H9 (cell line): ENCODE measurements at places on chromosomes 5 and 9.

- H3K4me3 ChIP-seq, result no peak overlapping the region
- H3K27ac ChIP-seq, result no peak overlapping the region
- H3K4me1 ChIP-seq, result no peaks in the 10 kb centered on the region
Measured at GRCh38 chr9:134455934-134456755, 129.9 kb downstream of the RXRA start.

- no peaks in the 10 kb centered on the region for H3K36me3 ChIP-seq
- peaks cover 3% of the 10 kb centered on the region; the same call in 1 of the 2 replicates for H3K4me1 ChIP-seq
- DNase-seq, result no peak
- H3K27ac ChIP-seq, result no peak overlapping the region
Measured at GRCh38 chr9:31912636-31913035, 471.8 kb upstream of the ACO1 start.

GRCh38 chr9:107147134-107147533, 135.9 kb upstream of the RAD23B start:
- H3K4me3 ChIP-seq, result no peak overlapping the region
- no peak for DNase-seq
- no peaks in the 10 kb centered on the region for H3K4me1 ChIP-seq
- H3K36me3 ChIP-seq, result no peaks in the 10 kb centered on the region

DNA sequence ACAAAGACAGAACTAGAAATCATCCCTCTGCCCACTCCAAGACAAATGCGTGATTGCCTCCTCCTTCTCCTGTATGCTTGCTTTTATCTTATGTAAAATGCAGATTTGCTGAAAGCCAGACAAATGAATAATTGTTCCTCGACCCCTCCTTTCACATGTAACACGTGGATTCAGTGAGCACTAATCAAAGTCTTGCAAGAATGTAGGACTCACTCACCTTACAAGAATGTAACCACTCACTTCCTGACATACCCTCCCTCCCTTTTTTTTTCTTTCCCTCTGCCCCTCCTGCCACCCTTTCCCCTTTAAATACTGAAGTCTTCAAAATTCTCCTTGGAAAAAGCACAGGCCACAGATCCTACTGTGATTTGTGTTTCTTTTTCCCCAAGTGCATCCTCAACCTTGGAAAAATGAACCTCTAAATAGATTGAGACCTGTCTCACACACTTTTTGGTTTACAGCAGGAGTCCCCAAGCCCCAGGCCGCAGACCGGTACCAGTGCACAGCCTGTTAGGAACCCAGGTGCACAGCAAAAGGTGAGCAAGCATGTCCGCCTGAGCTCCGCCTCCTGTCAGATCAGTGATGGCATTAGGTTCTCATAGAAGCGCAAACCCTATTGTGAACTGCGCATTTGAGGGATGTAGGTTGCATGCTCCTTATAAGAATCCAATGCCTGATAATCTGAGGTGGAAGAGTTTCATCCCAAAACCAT, 29.4 kb upstream of the HSD17B3 start:
- H3K4me3 ChIP-seq, result no peak overlapping the region
- H3K36me3 ChIP-seq, result 0 out of 2 replicates have a peak, but pooled peaks cover 5% of the 10 kb centered on the region

- no peak overlapping the region for H3K27ac ChIP-seq
- no peaks in the 10 kb centered on the region for H3K27me3 ChIP-seq
- no peaks in the 10 kb centered on the region for H3K36me3 ChIP-seq
- no peaks in the 10 kb centered on the region for H3K4me1 ChIP-seq
Measured at GRCh38 chr9:103674271-103674670, 419.8 kb upstream of the SMC2 start.

DNA sequence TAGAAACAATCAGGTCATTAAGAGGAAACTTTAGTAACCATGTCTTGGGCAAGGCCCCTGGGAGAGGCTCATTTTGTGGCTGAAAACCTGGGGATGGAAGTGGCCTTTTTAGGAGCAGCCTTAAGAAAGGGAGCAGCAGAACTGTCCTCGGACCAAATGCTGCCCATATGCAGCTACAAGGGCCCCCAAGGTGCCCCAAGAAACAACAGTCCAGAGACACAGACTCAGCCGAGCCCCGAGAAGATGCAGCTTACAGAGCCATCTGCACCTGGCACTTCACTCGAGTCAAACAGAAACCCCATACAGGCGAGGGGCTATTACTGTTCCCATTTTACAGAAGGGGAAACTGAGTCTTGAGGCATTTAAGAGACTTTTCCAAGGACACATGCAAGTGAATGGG, 58.0 kb downstream of the COL23A1 start:
- DNase-seq, result no peak
- H3K27me3 ChIP-seq, result no peaks in the 10 kb centered on the region
- H3K4me1 ChIP-seq, result no peaks in the 10 kb centered on the region
- no peak overlapping the region for H3K27ac ChIP-seq
- no peak overlapping the region for H3K4me3 ChIP-seq
- H3K36me3 ChIP-seq, result no peaks in the 10 kb centered on the region

DNA sequence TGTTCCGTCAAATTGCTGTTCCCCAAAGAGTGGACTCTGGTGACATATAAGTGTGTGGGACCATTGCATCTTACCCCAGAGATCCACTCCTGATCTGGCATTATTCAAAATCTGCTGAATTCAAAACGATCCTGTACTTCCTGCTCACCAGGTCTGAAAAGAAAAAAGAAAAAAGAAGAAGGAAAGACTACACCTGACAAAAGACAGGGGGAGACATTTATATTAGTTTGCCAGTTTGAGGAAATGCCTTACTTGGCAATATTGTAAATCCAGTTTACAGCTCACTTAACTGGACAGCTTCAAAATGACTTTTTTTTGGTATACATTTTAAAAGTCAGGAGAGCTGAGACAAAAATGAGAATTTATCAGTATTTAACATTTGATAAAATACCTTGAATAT, 15.0 kb upstream of the GRHPR start:
- no peak overlapping the region for H3K27ac ChIP-seq
- no peak overlapping the region for H3K4me3 ChIP-seq
- H3K4me1 ChIP-seq, result no peaks in the 10 kb centered on the region; the same call in 1 of the 2 replicates

DNA sequence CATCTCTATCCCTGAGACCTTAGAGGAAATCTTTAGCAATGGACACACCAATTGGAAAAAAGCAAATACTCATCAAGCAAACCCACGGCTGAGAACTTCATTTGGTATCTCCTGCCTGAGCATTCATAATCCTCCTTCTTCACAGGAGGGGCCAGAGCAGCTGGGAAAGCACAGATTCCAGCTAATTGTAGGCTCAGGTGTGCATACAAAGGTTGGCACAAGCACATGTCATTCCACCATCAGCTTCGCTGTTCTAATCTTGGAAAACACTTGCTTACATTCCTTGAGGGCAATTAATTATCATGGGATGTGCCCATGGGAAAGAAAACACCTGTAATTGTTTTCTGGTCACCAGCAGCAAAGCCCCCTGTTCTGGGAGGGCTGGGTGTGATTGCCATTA, 376.6 kb downstream of the SPOCK1 start:
- no peaks in the 10 kb centered on the region for H3K4me1 ChIP-seq
- H3K27ac ChIP-seq, result no peak overlapping the region
- H3K27me3 ChIP-seq, result no peaks in the 10 kb centered on the region
- H3K36me3 ChIP-seq, result no peaks in the 10 kb centered on the region; the same call in 2 of the 3 replicates
- DNase-seq, result no peak

DNA sequence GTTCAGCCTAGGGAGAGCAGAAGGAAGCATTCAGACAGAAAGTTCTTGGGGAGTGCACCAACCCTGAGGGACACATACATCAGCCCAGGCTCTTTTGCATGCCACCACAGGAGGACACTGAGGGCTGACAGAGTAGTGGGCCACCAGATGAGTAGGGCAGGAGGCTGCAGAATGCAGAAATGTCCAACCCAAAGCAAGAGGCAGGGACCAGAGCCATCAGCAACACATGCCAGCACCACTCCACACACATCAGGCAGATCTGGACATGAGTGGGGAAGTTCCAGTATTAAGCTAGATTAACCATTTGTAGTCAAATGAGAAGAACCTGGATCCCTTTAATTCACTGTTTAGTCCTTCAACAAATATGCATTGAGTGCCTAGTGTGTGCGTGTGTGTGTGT, 35.7 kb upstream of the OTULINL start:
- no peak overlapping the region for H3K27ac ChIP-seq
- no peak for DNase-seq
- H3K4me1 ChIP-seq, result no peaks in the 10 kb centered on the region
- no peaks in the 10 kb centered on the region for H3K36me3 ChIP-seq

GRCh38 chr9:11931109-11931508, 762.1 kb upstream of the TYRP1 start:
- no peak overlapping the region for H3K4me3 ChIP-seq
- H3K4me1 ChIP-seq, result no peaks in the 10 kb centered on the region
- DNase-seq, result no peak
- H3K36me3 ChIP-seq, result no peaks in the 10 kb centered on the region
- H3K27me3 ChIP-seq, result no peaks in the 10 kb centered on the region

DNA sequence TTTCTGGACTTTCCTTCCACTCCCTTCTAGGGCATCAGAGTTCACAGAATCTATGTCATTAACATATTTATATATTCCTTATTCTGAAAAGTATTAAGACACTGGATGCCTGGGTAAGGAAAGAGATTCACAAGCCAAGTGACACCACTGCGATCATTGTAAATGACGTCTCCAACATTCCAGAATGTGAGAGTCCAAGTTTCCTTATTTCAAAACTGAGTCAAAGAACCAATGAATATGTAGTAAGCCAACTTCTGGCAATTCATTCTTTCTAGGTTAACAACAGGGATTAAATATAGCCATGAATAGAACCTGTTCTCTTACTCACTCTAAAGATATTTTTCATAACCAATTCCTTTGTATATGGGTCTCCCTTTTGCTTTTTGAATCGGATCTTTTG, 18.1 kb downstream of the RAI14 start:
- no peak overlapping the region for H3K4me3 ChIP-seq
- H3K4me1 ChIP-seq, result peaks cover 20% of the 10 kb centered on the region
- H3K36me3 ChIP-seq, result peaks cover 4% of the 10 kb centered on the region; the same call in 1 of the 2 replicates
- no peak for DNase-seq
- no peaks in the 10 kb centered on the region for H3K27me3 ChIP-seq

DNA sequence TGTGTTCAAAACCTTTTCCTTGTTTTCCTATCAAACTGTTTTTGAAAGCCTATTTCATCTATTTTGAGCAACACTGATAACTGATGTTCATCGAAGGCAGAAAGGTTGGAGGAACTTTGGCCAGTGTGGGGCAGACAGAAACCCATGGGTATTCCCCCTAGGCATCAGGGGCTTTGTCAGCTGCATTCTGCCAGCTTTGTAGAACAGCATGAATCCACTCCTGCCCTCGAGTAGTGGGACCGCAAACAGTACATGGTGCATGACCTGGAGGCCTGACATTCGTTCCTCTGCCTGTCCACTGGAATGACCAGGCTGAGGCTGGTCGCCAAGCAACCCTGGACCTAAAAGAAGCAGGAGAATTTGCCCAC, 22.7 kb downstream of the ARHGAP26 start:
- H3K36me3 ChIP-seq, result no peaks in the 10 kb centered on the region
- H3K27ac ChIP-seq, result no peak overlapping the region
- no peak overlapping the region for H3K4me3 ChIP-seq
- no peak for DNase-seq

DNA sequence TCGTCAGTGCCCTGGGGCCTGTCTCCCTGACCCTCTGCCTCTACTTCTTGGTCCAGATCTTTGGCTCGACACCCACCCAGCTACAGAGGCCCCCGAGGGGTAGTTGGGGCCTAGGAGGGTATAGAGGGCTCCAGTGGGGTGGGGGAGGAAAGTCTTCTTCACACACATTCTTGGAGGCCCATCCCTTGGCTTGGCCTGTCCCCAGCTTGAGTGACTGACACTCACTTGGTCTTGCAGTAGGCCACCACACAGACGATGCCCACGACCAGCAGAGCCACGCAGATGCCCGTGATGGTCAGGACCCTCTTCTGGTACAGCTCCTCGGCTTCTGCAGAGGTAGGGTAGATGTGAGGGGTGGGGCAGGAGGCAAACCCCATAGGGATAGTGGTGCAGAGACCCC, 59.8 kb downstream of the PSD2 start:
- H3K4me3 ChIP-seq, result no peak overlapping the region
- H3K27ac ChIP-seq, result no peak overlapping the region
- no peaks in the 10 kb centered on the region for H3K36me3 ChIP-seq

DNA sequence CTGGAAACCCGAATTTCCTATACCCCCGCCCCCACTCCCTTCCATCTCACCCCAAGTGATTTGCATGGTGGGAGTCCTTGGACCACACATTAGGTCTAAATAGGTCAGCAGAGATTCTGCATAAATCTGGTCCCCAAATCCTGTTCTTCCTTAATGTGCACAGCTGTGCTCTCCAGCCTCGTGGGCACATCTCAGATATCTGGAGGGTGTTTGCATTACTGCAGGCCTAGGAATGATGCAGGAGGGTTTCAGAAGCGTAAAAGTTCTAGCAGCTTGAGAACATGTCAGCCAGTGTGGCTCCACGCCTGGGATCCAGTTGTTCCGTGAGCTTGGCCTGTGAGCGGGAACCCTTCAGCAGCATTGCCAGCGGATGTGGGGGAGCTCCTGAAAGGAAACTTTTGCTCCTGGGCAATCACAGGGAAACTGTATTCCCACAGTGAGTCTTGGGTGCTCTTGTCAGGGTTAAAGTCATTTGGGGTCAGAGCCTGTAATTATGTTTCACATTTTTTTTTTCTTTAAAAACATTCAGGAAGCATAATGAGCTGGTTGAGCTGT, 12.9 kb downstream of the ARHGAP26 start:
- H3K4me3 ChIP-seq, result no peak overlapping the region
- no peaks in the 10 kb centered on the region for H3K27me3 ChIP-seq
- no peaks in the 10 kb centered on the region; the same call in 1 of the 2 replicates for H3K36me3 ChIP-seq
- peaks cover 5% of the 10 kb centered on the region for H3K4me1 ChIP-seq
- no peak overlapping the region for H3K27ac ChIP-seq
- DNase-seq, result no peak

DNA sequence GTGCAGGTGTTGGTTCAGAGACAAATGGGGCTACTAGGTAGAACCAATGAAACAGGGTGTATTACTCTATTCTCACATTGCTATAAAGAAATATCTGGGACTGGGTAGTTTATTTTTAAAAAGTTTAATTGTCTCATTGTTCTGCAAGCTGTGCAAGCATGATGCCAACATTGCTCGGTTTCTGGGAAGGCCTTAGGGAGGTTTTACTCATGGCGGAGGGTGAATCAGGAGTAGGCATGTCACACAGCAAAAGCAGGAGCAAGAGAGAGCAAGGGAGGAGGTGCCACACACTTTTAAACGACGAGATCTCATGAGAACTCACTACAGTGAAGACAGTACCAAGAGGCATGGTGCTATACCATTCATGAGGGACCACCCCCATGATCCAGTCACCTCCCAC, 134.6 kb downstream of the PIK3R1 start:
- no peaks in the 10 kb centered on the region for H3K36me3 ChIP-seq
- no peaks in the 10 kb centered on the region for H3K27me3 ChIP-seq
- H3K27ac ChIP-seq, result no peak overlapping the region
- H3K4me1 ChIP-seq, result no peaks in the 10 kb centered on the region
- DNase-seq, result no peak

DNA sequence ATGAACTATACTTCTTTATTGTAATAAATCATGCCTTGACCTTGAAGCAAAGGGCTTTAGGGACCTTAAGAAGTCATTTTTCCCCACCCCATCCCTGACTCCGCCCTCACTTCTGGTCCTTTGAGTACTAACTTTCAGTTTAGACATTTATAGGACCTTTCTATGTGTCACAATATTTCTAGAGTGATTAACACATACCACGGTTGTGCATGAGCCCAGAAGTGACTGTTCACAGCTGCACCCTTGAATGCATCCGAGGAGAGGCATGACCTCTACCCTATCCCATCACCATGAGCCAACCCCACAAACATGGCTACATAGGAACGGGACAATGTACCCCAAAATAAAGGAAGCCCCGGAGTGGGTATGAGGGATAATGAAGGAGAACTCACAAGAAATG, 160.3 kb downstream of the HSD17B3 start:
- no peaks in the 10 kb centered on the region for H3K27me3 ChIP-seq
- DNase-seq, result no peak
- no peaks in the 10 kb centered on the region for H3K36me3 ChIP-seq
- no peak overlapping the region for H3K4me3 ChIP-seq
- H3K27ac ChIP-seq, result no peak overlapping the region
- H3K4me1 ChIP-seq, result peaks cover 4% of the 10 kb centered on the region; the same call in 1 of the 2 replicates
